ENCODE measurements at places on chromosomes 13 and 19.
A peak's percentile ranks its signal among the peaks of the same experiment; 100 is the strongest.

DNA sequence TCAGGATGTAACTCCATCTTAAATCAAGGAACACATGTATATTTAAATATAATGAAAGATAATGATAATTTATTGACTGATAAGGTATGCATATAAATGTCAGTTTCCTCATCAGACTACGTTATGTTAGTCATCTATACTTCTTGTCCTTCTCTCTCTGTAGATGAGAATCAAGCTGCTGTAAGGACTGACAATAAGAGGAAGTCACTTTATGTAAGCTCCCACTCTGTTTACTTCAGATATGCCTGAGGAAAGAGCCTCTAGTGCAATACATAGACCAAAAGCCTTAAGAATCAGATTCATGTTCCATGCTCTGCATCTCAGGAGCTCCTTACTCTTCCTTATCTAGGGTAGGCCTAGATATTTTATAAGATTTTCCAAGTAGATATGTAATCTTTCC, 9.6 kb upstream of the SLITRK6 start:
- DNase-seq, result no peak

DNA sequence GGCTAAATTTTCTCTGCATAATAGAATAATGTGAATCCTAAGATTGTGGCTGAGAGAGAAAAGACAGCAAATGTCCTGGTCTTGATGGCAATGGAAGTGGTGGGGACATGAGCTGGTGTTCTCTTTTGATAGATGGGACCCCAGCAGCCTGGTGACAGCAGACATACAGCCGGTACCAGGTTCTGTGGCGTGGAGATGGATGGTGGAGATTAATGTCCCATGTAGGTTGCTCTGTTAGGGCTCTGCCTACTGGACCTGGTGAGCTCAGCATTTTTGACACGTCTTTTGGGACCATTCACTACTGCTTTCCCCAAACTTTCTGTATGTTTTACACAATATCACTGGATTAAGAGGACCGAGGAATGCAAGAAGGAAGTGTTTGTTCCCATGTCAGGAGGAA, 8.2 kb upstream of the SIGLEC14 start:
- DNase-seq, result no peak

DNA sequence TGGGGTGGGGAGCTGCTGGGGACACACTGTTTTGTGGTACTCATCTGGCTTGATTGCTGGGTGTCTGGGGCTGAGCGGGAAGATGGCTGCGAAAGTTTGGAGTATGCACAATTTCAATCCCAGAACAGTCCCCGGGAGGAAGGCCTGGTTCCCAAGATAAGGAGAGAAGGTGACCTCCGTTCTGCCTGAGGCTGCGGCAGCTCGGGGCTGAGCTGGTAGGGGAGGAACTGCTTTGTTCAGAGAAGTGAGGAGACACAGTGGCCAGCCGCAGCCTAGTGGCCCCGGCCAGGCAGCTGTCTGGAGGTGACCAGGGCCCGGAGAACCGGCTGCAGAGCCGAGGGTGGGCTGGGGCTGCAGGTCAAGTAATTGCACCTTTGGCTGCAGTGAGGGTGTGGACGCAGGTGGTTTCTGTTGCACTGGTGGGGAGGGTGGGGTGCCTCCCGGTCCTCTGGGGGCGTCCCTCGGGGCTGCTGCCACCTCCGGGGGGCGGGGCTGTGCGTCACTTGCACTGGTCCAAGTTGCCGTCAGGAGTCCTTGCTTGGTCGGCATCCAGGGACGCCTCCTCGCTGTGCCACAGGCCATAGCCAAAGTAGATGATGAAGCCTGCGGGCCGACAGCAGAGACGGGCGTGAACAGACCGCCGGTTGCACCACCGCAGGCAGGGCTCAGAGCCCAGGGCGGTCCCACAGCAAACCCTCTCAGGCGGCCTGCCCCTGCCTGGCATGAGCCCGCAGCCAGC, 81.3 kb downstream of the SLC7A1 start:
- no peak for DNase-seq

GRCh38 chr13:94535775-94536174, 56.3 kb upstream of the DCT start:
- DNase-seq, result no peak

- peak; percentile 75 for DNase-seq
These were observed 787.7 kb downstream of the UQCRFS1 start for GRCh38 chr19:28425046-28425931.

GRCh38 chr19:30360376-30361106, 11.6 kb upstream of the ZNF536 start:
- no peak for DNase-seq

DNA sequence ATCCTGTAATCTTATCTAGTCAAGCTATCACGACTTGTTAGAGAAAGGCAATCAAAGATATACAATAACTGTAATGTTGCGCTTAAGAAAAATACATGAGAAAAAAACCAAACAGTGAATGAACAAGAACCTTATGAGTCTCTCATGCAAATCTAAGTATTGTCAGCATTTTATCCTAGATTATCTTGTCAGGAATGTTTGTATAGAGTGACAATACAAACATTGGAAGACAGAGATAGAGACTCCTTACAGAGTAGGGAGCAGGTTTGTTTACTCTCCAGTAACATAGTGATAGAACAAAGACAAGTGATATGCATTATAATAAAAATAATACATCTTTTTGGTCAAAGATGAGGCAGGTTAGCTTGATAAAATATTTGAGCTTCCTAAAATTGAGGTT, 444.8 kb downstream of the SLITRK5 start:
- no peak for DNase-seq

- peak; percentile 65 for DNase-seq
These were observed 18.6 kb downstream of the TMEM255B start for GRCh38 chr13:113777311-113778260.

GRCh38 chr19:19627621-19628500, at the start of gene LPAR2:
Gene LPAR2, minus strand, starts transcription at chr19:19628220. Its CDS starts 945 bp downstream, at chr19:19627275.
- DNase-seq, result peak; percentile 60

DNA sequence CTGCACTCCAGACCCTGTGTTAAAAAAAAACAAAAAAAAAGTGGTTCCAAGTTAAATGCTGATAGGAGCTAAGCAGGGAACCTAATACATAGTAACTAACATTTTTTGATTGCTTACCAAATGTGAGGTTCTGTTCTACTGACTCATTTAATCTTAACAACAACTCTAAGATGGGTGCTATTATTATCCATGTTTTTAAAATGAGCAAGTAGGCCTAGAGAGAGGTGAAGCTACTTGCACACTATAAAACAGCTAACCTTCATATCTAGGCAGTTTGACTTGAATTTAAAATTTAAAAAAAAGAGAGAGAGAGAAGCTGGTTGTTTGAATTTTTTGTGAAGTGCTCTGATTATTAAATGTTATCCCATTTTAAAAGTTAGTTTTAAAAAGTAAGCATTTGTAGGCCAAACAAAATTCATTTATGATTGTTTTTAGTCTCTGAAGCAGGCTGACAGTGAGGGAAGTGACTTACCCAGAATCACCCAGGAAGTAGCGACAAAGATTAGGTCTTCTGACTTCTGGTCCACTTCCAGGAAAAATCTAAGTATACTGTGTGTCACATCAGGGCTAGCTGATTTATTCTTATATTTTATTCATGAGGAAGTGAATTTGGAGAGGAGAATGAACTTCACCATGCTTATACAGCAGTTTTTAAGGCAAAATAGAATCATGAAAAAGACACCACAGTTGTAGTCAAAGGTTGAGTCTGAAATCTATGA, 2.4 kb downstream of the SIGLECL1 start:
- DNase-seq, result no peak

GRCh38 chr19:33559996-33560395, 38.4 kb upstream of the PEPD start:
- no peak for DNase-seq

DNA sequence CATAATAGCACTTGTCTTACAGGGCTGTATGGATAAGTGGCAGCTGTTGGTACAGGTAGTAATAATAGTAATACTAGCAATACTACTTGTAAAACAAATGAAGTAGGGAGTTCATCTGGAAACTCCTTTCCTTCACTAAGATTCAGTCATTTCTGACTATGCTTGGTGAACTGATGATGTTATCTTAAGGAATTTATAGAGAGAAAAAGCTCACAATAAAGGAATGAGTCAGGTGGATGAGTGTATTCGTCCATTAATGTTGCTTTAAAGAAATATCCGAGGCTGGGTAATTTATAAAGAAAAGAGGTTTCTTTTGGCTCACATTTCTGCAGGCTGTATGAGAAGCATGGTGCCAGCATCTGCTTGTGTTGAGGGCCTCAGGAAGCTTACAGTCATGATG, 477.3 kb downstream of the KLF12 start:
- no peak for DNase-seq

- no peak for DNase-seq
These were observed 412.4 kb downstream of the SUCLA2 start for GRCh38 chr13:47588676-47589075.

- DNase-seq, result no peak
These were observed 149.6 kb downstream of the MIPEP start for GRCh38 chr13:23739596-23739995.

DNA sequence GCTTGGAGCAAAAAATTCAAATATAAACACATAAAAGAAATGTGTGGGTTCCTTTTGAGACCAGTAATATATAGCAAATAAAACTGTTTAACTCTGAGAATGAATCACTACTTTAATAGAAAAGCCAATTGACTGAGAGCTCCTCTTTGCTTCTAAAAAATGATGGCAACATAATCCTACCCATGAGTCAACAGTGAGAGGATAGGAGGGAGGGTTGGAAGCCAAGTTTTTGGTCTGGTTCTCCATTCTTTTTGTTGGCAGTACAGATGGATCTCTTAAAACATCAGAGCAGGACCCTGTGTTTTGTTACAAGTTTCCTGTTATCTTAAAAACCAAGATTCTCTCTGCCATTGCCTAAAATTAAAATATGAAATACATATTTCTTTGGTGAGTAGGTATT, 50.0 kb upstream of the POSTN start:
- no peak for DNase-seq

GRCh38 chr19:49065905-49066512, 1.4 kb upstream of the NTF4 start:
- DNase-seq, result no peak

DNA sequence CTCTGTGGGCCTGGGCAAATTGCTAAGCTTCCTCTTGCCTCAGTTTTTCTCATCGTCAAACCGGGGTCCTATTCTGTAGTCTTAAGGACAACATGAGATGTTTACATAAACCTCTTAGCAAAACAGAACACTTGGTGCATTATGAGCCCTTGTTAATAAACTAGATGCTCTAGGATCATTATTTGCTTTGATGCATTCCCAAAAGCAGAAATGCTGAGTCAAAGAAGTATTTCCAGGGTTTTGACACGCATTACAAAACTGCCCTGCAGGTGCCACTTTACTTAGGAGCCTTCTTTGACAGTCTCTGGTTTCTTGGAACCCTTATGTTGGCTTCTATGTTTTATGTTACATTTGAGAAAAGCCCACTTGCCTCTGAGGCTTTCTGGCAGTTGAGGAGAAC, 12.1 kb downstream of the AKAP11 start:
- DNase-seq, result no peak

GRCh38 chr19:31173991-31174390, 175.2 kb downstream of the TSHZ3 start:
- DNase-seq, result no peak

- peak; percentile 71 for DNase-seq
These were observed 57.3 kb downstream of the SMARCA4 start for GRCh38 chr19:11018179-11018578.
